ENCODE measurements at places on chromosomes 1 and 21.

GRCh38 chr1:229897501-229897900, 169.5 kb upstream of the GALNT2 start:
- DNase-seq, result no peak

GRCh38 chr1:12177999-12178441, 11.2 kb downstream of the TNFRSF1B start:
- DNase-seq, result peak; percentile 74

DNA sequence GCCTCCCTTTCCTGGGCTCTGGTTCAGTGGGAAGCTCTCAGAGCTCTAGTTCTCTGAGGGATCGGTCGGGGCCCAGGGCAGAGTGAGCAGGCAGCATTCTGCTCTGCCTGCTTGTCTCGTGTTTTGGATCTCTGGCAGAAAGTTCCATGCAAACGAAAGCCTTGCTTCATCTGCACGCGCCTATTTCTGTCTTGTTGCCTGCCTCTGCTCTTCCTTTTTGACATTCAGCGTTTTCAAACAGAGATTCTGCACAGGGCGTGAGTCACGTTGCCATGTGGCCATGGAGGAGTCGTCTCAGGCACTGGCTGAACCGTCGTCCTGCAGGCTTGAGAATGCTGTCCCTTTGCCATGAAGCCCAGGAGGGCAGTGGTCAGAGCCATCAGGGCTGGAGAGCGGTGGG, 20.3 kb downstream of the AJAP1 start:
- DNase-seq, result no peak

GRCh38 chr1:75879985-75880384, 52.2 kb downstream of the ASB17 start:
- DNase-seq, result no peak

GRCh38 chr1:53826367-53826766, 11.7 kb downstream of the NDC1 start:
- no peak for DNase-seq

GRCh38 chr1:184635980-184636431, 118.7 kb downstream of the EDEM3 start:
- no peak for DNase-seq

GRCh38 chr1:93690921-93691789, 9.5 kb upstream of the BCAR3 start:
- no peak for DNase-seq

All from stimulated activated CD8-positive, alpha-beta memory T cell treated with anti-CD3 and anti-CD28 coated beads, Interleukin-15, amount 100 ng/mL, for 48 hours (primary cell).